ENCODE measurements at places on chromosomes 11 and 22.

DNA sequence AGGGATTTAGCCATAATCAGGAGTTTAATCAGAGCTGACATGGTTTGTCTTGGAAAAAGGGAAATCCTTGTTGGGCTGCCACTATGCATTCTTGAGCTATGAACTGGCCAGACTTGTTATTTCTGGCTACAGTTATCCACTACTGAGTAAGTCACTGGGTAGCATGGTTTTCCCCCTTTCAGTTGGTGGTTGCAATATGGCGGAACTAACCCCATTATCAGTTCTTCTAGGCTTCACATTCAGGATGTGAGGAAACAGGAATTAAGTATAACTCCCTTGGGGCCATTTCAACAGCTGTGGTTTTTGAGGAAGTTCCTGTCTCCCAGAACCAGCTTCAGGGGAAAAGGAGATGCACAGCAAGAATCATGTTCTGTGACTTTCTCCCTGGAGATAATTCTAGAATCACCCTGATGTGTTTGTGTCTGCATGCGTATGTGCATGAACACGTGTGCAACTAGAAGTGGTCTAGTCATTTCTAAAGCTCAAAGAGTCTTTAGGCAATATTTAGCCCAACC lies 103.0 kb upstream of the CD44 start:
- DNase-seq: no peak

- DNase-seq: no peak
Measured at GRCh38 chr22:45551310-45552016, 48.8 kb downstream of the FBLN1 start.

GRCh38 chr11:106524436-106524835 lies 447.0 kb downstream of the AASDHPPT start:
- DNase-seq: no peak

DNA sequence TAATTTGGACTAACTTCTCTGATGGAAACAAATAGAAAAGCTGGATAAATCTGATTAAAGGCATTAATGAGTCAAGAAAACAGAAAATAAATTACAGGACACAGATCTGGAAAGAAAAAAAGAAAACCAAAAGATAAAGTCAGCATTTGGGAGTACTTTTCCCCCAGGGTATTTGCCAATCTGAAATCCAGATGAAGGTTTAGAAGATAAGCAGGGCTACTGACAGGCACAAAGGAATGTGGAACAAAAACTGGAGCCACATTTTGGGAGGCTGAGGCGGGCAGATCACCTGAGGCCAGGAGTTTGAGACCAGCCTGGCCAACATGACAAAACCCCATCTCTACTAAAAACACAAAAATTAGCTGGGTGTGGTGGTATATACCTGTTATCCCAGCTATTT lies 57.2 kb downstream of the SBF2 start:
- no peak for DNase-seq

DNA sequence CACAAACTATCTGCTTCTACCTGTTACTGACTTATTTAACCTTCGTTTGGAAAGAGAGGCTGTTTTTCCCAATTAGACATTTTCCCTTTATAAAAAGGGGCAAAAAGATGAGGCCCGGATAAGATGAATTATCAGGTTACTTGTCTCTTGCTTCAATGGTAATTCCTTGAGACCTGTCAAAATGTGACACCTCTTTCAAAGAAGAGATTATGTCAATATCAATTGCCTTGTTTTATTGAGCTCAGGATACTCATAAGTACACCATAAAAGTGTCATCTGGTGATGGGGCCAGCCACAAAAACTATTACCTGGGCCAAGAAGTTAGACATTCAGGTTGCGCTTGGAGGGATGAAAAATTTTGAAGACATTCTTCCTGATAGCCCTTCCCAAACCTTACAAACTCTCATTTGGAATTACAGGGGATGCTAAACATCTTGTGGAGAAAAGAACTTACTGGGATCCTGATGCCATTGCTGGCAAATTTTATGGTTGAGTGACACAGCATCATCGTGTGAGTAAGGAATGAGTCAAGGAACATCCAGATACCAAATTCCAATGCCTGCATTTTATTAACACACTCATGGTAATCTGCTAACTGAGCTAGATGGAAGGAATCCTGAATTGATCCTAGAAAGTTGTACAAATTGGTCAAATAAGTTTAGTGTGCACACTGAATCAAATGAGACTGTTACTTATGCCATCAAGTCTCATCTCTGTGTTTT lies 1071.2 kb downstream of the LRRC4C start:
- no peak for DNase-seq

DNA sequence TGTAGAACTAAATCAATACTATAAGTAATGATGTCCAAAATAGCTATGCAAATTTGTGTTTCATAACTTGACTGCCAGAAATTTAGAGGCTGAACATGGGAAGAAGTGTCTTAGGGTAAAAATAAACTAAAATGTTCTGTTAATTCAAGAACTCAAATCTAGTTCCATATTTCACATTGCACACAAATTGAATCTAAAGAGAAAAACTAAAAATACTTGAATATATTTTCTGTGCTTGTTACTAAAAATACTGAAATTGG lies 43.5 kb downstream of the FANCF start:
- no peak for DNase-seq

GRCh38 chr11:46727952-46728658 lies 9.1 kb downstream of the F2 start:
- DNase-seq: no peak

Data from NK-92 treated with Interleukin-12 subunit alpha and Interleukin-12 subunit beta, amount 100 ng/mL, for 24 hours (cell line).